ENCODE measurements at places on chromosomes 13 and 19. TPM values are rescaled to one million over a fixed set of nuclear protein-coding genes. Genes with fewer than 3 reads are reported as not detected.
A peak's percentile ranks its signal among the peaks of the same experiment; 100 is the strongest.

GRCh38 chr13:92355213-92355612, 871.4 kb upstream of the GPC6 start:
- DNase-seq: no peak

GRCh38 chr19:17862711-17863519, 3.2 kb downstream of the RPL18A start:
- DNase-seq: no peak

DNA sequence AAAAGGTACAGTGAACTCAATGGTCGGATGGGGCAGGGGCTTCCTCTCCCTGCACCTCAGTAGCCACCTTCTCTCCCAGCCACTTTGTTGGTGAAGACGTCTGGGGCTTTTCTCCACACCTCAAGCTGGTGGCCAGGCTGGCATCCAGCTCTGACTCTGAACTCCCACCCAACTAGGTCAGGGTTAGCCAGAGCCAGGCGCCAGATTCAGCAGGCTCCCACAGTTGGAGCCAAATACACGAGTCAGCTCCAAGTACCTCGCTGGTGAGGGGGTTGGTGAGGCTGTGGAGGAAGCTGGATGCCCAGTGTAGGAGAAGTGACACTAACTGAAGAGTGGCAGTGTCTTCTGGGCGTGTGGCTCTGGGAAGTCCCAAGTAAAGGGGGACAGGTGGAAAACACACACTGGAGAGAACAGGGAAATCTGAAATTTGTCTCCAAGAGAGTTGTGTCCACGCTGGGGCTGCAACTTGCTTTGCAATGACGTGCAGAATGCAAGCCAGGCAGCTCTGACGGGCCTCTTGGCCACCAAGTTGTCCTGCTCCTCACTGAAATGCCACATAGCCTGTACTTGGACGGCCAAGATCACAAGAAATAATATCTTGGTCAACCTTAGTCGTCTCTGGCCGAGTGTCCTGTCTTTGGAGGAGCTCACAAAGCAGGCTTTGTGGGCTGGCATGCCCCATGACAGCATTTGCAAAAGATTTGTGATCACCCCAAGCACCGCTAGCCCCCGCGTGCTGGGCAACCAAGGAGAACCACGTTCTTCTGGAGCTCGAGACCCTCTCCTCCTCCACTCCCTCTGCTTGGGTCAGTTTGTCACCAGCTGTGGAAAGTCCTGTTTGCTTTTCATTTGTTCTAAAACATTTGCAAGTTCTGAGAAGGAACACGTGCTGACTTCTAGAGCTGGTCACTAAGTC, 18.1 kb downstream of the SLC7A1 start:
- peak; percentile 65 for DNase-seq

SHISA2 gene
- 0.11 TPM for total RNA-seq

GRCh38 chr19:44539236-44539826, 9.9 kb upstream of the CEACAM20 start:
- no peak for DNase-seq

DNA sequence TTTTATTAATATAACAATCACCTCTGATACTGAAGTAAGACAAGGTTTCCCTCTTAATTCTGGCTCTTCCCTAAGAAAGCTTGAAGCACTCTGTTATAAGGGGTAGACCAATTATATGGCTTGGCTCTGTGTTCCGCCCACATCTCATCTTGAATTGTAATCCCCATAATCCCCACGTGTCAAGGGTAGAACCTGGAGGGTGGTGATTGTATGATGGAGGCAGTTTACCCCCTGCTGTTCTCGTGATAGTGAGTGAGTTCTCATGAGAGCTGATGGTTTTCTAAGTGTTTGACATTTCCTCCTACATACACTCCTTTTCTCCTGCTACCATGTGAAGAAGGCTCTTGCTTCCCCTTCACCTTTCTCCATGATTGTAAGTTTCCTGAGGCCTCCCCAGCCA, 363.8 kb upstream of the PCDH20 start:
- no peak for DNase-seq

PRSS57 gene
- total RNA-seq: not detected

DZIP1 gene
- 3.9 TPM for total RNA-seq

- no peak for DNase-seq
These were observed 32.2 kb downstream of the CNMD start for GRCh38 chr13:52707375-52707774.

DNA sequence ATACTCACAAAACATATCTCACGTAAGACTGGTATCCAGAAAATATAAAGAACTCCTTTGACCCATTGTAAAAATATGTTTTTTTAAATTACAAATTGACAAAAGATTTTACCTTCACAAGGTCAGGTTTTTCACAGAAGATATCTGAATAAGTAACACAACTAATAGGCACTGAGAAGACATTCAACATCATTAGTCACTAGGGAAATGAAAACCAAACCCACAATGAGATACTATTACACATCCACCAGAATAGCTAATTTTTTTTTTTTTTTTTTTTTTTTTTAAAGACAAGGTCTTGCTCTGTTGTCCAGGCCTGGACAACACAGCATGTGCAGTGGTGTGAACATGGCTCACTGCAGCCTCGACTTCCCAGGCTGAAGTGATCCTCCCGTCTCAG, 157.5 kb downstream of the MIPEP start:
- no peak for DNase-seq

DNA sequence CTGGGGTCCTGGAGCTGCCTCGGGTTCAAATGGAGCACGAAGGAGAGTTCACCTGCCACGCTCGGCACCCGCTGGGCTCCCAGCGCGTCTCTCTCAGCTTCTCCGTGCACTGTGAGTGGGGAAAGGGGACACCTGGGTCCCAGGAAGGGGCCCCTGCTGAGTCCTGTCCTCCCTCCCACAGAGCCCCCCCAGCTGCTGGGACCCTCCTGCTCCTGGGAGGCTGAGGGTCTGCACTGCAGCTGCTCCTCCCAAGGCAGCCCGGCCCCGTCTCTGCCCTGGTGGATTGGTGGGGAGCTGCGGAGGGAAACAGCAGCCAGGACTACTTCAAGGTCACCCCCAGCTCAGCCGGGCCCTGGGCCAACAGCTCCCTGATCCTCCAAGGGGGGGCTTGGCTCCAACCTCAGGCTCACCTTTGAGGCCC, 11.0 kb upstream of the SIGLEC11 start:
- DNase-seq: peak; percentile 37

CEACAM7 gene
- total RNA-seq: not detected

- no peak for DNase-seq
These were observed 15.5 kb downstream of the NCLN start for GRCh38 chr19:3201072-3201700.

CATSPERD gene
- not detected for total RNA-seq

CPAMD8 gene
- 14.1 TPM for total RNA-seq

- DNase-seq: peak; percentile 84
These were observed 129.5 kb downstream of the CYSLTR2 start for GRCh38 chr13:48783181-48783630.

DNA sequence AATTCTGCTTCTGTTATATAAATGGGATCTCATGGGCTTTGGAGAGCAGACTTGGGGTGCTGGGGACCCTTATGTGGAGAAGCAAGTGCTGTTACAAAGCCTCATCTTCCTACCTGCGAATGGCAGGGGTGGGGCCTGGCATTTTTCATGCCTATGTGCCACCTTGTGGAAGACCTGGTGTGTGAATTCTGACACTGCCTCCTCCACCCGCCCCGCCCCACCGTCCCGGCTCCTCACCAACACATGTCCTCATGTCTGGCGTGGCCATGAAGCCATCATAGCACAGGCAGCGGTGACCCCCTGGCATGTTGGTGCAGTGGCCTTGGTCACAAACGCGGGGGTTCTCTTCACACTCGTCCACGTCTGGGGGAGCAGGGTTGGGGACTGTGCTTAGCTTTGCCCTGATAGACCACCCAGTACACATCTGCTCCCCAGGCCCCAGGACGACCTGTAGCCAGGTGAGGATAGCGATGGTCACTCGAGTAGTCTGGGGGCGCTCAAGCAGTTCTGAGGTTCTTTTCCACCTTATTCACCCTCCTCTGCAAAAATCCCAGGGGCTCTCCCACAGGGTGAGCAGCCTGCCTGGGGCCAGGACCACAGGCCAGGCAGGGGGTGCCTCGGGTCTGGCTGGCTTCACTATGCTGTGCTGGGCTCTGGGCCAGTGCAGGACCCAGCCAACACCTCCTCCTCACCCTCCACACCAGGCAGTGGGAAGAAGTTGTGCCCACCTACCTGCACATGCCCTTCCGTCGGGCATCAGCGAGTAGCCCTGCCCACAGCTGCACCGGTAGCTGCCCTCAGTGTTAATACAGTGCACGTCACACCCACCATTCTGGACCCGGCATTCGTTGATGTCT, 32.7 kb downstream of the FBN3 start:
- DNase-seq: no peak

DNA sequence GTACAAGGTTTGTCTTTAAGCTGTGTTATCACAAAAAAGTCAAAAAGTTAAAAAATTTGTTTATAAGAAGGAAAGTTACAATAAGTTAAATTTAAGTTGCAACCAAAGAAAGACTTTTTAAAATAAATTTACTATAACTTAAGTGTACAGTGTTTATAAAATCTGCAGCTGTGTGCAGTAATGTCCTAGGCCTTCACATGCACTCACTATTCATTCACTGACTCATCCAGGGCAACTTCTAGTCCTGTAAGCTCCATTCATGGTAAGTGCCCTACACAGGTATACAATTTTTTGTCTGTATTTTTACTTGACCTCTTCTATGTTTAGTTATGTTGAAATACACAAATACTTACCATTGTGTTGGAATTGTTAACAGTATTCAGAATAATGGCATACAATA, 667.9 kb upstream of the SLITRK5 start:
- DNase-seq: no peak

GRCh38 chr13:75440100-75440499, 41.9 kb downstream of the TBC1D4 start:
- DNase-seq: no peak

GRCh38 chr13:33153421-33154404, 131.8 kb downstream of the STARD13 start:
- peak; percentile 61 for DNase-seq

CNFN gene
- 1.1 TPM for total RNA-seq

- DNase-seq: no peak
These were observed 26.1 kb upstream of the EEF1AKMT1 start for GRCh38 chr13:20799726-20800416.

LCP1 gene
- total RNA-seq: 20.5 TPM

GRCh38 chr13:91824416-91824815, 426.0 kb downstream of the GPC5 start:
- DNase-seq: no peak

GRCh38 chr13:51311957-51312520, 27.5 kb upstream of the SERPINE3 start:
- no peak for DNase-seq

GRCh38 chr19:12953138-12953798, 3.8 kb downstream of the GADD45GIP1 start:
- no peak for DNase-seq

DNA sequence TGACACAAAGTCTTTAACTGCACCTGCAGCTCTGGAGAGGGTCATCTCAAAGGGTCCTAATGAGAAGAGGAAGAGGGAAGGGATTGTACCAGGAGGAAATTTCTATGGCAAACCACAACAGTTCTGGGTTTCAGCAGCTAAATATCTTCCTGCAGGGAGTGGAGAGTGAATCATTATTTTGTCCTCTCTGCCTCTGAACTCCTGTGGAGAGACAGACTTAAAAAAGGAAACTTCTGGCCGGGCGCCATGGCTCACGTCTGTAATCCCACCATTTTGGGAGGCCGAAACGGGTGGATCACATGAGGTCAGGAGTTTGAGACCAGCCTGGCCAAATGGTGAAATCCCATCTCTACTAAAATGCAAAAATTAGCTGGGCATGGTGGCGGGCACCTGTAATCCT, 16.9 kb upstream of the C1QTNF9 start:
- DNase-seq: no peak

- DNase-seq: no peak
These were observed 375.4 kb downstream of the KCNRG start for GRCh38 chr13:50390503-50391248.

CYP2A6 gene
- 0.27 TPM for total RNA-seq

GRCh38 chr13:106246242-106246641, 289.2 kb downstream of the EFNB2 start:
- no peak for DNase-seq

CPB2 gene
- not detected for total RNA-seq

- DNase-seq: no peak
These were observed 76.9 kb downstream of the ITGBL1 start for GRCh38 chr13:101529422-101529821.

TYROBP gene
- total RNA-seq: 28.3 TPM

DNA sequence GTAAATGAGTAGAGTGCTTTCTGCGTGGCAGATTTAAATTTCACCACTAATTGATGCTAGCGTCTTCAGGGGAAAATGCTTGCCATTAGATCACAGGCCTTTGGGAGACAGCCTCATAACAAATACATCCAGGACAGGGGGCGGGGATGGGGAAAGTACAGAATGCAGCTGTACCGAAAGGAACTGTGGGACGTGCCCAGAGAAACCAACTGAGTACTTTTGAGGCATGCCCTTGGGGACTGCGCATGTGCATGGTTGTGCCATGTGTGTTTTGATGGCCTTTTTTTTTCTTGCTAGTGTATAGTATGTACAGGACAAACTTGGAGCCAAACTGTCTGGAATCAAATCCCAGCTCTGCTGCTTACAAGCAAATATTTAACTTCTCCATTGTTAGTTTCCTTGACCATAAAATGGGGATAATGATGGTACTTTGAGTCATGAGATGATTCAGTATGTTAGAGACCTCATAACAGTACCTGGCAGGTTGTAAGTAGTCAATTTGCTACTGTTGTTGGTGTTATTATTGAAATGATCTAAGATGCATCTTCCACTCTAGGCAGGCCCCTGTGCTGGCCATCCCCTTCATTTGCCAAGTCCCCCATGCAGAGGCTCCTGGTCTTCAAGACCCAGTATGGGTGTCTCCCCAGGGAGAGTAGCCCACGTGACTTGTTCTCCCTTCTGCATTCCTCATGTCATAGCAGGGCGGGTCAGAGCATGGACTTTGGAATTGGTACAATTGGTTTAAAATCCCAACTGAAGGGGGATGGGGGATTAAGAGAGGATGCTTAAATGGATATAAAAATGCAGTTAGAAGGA, 68.3 kb upstream of the NPAS1 start:
- DNase-seq: no peak

AKT1S1 gene
- total RNA-seq: 35.0 TPM

GRCh38 chr19:39830406-39830805, 3.6 kb downstream of the DYRK1B start:
- no peak for DNase-seq

- no peak for DNase-seq
These were observed 409.0 kb downstream of the GPC6 start for GRCh38 chr13:93635616-93636032.
